ENCODE measurements at places on chromosomes 1 and 21. TPM values are rescaled to one million over a fixed set of nuclear protein-coding genes. Genes with fewer than 3 reads are reported as not detected.

UTS2 gene
- total RNA-seq, result not detected

PDZK1IP1 gene
- not detected for total RNA-seq

PDE9A gene
- total RNA-seq, result 9.3 TPM

FOXD2 gene
- total RNA-seq, result not detected

KIAA1614 gene
- 1.3 TPM for total RNA-seq

BMP8A gene
- total RNA-seq, result 0.46 TPM

PPIAL4G gene
- not detected for total RNA-seq

S100A1 gene
- 2.2 TPM for total RNA-seq

KCNA3 gene
- total RNA-seq, result not detected

GPBP1L1 gene
- total RNA-seq, result 69.7 TPM

PRAMEF13 gene
- total RNA-seq, result not detected

IVL gene
- total RNA-seq, result not detected

RGS18 gene
- total RNA-seq, result not detected

EFNA1 gene
- 43.1 TPM for total RNA-seq

TDRD5 gene
- total RNA-seq, result not detected

LAPTM5 gene
- total RNA-seq, result 0.11 TPM

NVL gene
- total RNA-seq, result 32.7 TPM

OLFM3 gene
- not detected for total RNA-seq

PCP4 gene
- total RNA-seq, result not detected

WNT2B gene
- total RNA-seq, result 1.2 TPM

WNT3A gene
- not detected for total RNA-seq

SPRR2E gene
- total RNA-seq, result not detected

ZNF593OS gene
- total RNA-seq, result not detected

VWA5B1 gene
- 0.27 TPM for total RNA-seq

INSRR gene
- total RNA-seq, result 0.21 TPM

SPRR1A gene
- total RNA-seq, result not detected

CFAP126 gene
- total RNA-seq, result not detected

SMCP gene
- total RNA-seq, result not detected

RHD gene
- not detected for total RNA-seq

FAM177B gene
- total RNA-seq, result not detected

B3GALT5 gene
- 1.4 TPM for total RNA-seq

RGS2 gene
- total RNA-seq, result 15.6 TPM

PAX7 gene
- total RNA-seq, result not detected

MRPL24 gene
- total RNA-seq, result 54.1 TPM

VPS72 gene
- total RNA-seq, result 47.5 TPM

MAP7D1 gene
- 239 TPM for total RNA-seq

DDX59 gene
- 11.7 TPM for total RNA-seq

NBPF19 gene
- 7.6 TPM for total RNA-seq

CFAP107 gene
- not detected for total RNA-seq

All from cardiac muscle cell (in vitro differentiated cells and primary cell).